HT-29 (cell line): ENCODE measurements at places on chromosomes 12 and 14. TPM values are rescaled to one million over a fixed set of nuclear protein-coding genes. Genes with fewer than 3 reads are reported as not detected.

GRCh38 chr12:57477710-57478681 is 1.7 kb downstream of the ARHGAP9 start:
- no peak for DNase-seq

- DNase-seq = no peak
Measured at GRCh38 chr12:29314416-29314815, 66.6 kb downstream of the ERGIC2 start.

GRCh38 chr14:98704441-98704840 is 567.6 kb downstream of the BCL11B start:
- no peak for DNase-seq

DNA sequence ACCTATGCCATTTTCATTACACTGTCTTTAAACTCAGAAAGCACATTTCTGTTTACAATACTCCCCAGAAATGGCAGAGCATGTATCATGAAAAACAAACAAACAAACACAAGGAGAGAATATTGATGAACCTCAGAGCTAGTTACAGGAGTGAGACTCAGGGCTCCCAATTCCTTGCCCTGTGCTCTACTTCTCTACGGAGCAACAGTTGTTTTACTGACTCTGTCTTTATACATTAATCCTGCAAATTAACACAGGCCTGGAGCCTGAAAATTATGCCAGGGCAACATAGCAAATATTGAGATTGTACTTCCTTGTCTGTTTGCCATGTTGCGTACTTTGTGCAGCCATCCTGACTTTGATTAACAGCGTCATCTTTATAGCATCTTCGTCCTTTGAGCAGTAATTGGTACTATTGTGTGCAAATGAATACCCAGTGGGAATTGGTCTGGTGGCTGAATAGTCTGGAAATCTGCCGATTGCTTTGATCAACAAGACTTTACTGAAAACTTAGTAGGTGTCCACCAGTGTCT is 15.2 kb upstream of the AKAP6 start:
- no peak for DNase-seq

- DNase-seq = no peak
Measured at GRCh38 chr12:94266796-94267536, 118.6 kb downstream of the PLXNC1 start.

DNA sequence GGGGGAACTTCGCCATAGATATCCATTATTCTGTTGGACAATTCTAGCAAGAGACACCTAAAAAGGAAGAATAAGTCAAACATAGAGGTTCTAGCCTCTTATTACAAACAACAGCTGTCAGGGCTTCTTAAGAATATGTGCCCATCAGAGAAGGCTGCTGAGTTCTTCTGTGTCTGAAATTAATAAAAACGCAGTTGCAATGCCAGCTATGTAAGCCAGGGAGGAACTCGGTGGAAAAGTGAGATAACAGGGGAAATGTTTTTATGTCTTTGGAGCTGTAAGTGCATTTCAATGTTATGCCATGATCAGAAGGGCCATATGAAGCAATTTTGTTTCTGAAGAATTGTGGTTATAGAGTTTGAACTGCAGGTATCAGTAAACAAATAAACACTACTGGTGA is 95.0 kb downstream of the SYT1 start:
- DNase-seq = no peak

C14orf180 gene
- total RNA-seq = 0.38 and 1.5 TPM in 2 replicates

TEX22 gene
- not detected in 2 replicates for total RNA-seq

OTOGL gene
- 0.13 and 0.18 TPM in 2 replicates for total RNA-seq

NABP2 gene
- total RNA-seq = 57.1 and 69.9 TPM in 2 replicates

CYP46A1 gene
- not detected in 2 replicates for total RNA-seq

BCL11B gene
- total RNA-seq = 2.4 and 3.2 TPM in 2 replicates

SYT10 gene
- not detected in 2 replicates for total RNA-seq

BMP4 gene
- 362 and 395 TPM in 2 replicates for total RNA-seq

PAN2 gene
- total RNA-seq = 28.8 and 30.9 TPM in 2 replicates
